CD8-positive, alpha-beta memory T cell (primary cell): ENCODE measurements at places on chromosomes 7 and 10. TPM values are rescaled to one million over a fixed set of nuclear protein-coding genes. Genes with fewer than 3 reads are reported as not detected.

The BAG3 gene
- 11.3 TPM for polyA plus RNA-seq

DNA sequence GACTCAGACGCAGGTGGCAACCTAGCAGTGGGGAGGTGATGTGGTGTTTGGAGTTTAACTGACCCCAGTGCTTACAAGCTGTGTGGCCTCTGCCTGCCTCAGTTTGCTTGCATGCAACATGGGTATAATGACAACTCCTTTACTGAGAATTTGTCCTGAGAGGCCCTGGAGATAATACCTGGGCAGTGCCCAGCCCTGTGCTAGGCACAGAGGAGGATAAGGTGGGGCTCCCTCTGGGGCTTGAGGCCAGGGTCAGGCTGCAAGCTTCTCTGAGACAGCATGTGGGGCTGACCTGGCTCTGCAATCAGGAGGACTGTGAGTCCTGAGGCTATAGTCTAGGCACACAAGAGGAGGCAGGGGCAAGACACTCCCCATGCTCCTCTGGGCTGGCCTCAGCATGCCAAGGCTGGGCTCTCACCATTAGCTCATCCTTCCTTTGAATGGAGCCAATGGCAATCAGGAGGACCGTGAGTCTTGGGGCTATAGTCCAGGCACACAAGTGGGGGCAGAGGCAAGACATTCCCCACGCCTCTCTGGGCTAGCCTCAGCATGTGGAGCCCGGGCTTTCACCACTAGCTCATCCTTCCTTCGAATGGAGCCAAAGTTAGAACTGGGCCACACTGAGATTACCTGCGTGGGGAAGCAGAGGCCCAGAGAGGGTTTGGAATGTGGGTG, 147.9 kb downstream of the RPS24 start:
- no peak overlapping the region for H3K4me3 ChIP-seq
- H3K36me3 ChIP-seq, result no peaks in the 10 kb centered on the region
- H3K4me1 ChIP-seq, result no peaks in the 10 kb centered on the region
- H3K27me3 ChIP-seq, result no peaks in the 10 kb centered on the region
- no peak overlapping the region for H3K27ac ChIP-seq

The ADCY1 gene
- not detected for polyA plus RNA-seq

- no peaks in the 10 kb centered on the region for H3K36me3 ChIP-seq
- H3K27ac ChIP-seq, result no peak overlapping the region
- no peaks in the 10 kb centered on the region for H3K4me1 ChIP-seq
Measured at GRCh38 chr10:17888189-17888588, 63.5 kb upstream of the SLC39A12 start.

- no peak overlapping the region for H3K27ac ChIP-seq
- H3K27me3 ChIP-seq, result no peaks in the 10 kb centered on the region
- DNase-seq, result no peak
- H3K4me1 ChIP-seq, result peaks cover 25% of the 10 kb centered on the region
Measured at GRCh38 chr10:109899356-109900331, 23.7 kb downstream of the XPNPEP1 start.

GRCh38 chr7:47024991-47025390, 556.9 kb downstream of the TNS3 start:
- DNase-seq, result no peak
- H3K4me1 ChIP-seq, result no peaks in the 10 kb centered on the region
- H3K36me3 ChIP-seq, result no peaks in the 10 kb centered on the region

DNA sequence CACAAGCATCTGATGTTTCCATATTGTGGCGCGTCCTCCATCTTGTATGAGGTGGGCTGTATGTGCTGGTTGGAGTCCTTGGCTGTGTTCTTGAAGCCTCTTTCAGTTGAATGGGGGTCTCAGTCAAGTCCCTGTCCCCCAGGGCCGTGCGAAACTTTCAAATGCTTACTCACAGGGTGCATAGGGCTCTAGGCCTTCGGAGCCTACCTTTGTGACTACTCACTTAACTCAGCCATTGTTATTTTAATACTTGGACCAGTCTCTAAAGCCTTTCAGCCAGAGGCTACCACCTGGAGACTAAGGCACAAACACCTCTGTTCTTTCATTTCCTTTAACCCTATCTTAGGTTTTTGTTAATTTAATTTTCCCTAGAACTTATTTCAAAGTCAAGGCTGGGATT, 785.9 kb downstream of the GATA3 start:
- H3K4me1 ChIP-seq, result no peaks in the 10 kb centered on the region
- H3K27ac ChIP-seq, result no peak overlapping the region
- no peaks in the 10 kb centered on the region for H3K36me3 ChIP-seq
- no peak overlapping the region for H3K4me3 ChIP-seq
- no peak for DNase-seq
- H3K27me3 ChIP-seq, result no peaks in the 10 kb centered on the region
